ENCODE measurements at places on chromosomes 16 and 17. TPM values are rescaled to one million over a fixed set of nuclear protein-coding genes. Genes with fewer than 3 reads are reported as not detected.

The SERPINF2 gene
- not detected for total RNA-seq

The ARL4D gene
- total RNA-seq: 9.2 TPM

The SOCS7 gene
- total RNA-seq: 27.0 TPM

The TMED6 gene
- total RNA-seq: not detected
